H4 (cell line): ENCODE measurements at places on chromosomes 3 and 15.

DNA sequence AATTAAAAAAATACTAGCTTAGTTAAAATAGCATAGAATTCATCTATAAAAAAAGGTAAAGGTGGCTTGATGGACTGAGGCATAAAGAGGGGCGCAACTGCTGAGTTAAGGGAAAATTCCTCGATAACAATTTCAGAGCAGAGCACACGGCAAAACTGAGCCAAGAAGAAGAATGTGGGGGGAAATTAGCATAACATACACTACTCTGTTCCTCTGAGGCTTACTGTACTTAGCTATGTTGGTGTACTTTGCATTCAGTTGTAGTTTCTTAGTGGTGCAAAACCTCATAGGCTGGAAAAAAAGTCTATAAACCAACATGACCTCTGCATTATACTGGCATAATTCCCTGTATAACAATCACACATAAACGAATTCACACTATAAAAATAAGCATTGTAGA, 357.9 kb upstream of the LRRC3B start:
- DNase-seq, result no peak

GRCh38 chr3:114872050-114872449, 275.0 kb downstream of the ZBTB20 start:
- DNase-seq, result peak; percentile 24

- no peak for DNase-seq
These were observed 46.9 kb upstream of the CSPG4 start for GRCh38 chr15:75759416-75760130.

- DNase-seq, result no peak
These were observed 563 bp downstream of the PXYLP1 start for GRCh38 chr3:141231952-141232823.

- peak; percentile 7 for DNase-seq
These were observed 338.3 kb upstream of the ZNF385D start for GRCh38 chr3:22089284-22089683.

- peak; percentile 52 for DNase-seq
These were observed 68.5 kb downstream of the TMCC1 start for GRCh38 chr3:129824926-129825541.

DNA sequence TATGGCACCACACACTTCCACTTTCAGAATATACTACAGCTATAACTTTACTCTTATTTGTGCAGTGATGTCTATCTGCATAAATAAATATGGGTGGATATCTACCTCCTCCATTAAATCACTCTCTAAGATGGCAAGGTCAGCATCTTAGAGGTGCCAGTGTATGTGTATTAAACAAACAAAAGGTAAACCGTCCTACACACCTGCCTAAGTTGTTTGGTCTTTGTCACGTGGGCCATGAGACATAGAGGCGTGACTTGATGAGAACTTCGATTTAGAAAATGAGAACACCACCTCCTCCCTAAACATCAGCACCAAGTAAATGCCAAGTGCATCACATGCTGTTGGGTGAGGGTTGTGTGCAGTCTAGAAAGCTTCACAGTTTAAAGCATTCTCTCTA, 310.6 kb downstream of the GRM7 start:
- no peak for DNase-seq

- DNase-seq, result no peak
These were observed 325.8 kb downstream of the KCNH8 start for GRCh38 chr3:19473971-19474580.

- peak; percentile 99 for DNase-seq
These were observed at the start of gene BCL6 for GRCh38 chr3:187745201-187746058. BCL6 (minus strand) TSS chr3:187745468; CDS start chr3:187733693, 11,775 bp downstream.

DNA sequence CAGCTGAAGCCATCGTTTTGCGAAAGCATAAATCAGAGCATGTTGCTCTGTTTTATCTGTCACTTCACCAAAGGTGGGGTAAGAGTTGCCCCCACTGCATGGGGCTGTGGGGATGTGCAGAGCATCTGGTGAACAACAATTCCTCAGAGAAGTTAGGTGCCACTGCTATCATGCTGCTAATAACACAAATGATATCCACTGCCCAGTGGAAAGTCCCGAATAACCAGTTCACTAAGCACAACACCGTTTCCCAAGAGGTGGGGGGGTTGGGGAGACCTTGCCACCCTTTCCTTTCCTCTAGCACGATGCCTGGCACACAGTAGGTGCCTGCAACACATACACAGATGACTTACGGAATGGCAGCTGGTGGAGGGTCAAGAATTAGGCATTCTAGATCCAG, 38.6 kb downstream of the FAM3D start:
- DNase-seq, result no peak

- DNase-seq, result no peak
These were observed 60.9 kb upstream of the PYGO1 start for GRCh38 chr15:55649058-55649423.

DNA sequence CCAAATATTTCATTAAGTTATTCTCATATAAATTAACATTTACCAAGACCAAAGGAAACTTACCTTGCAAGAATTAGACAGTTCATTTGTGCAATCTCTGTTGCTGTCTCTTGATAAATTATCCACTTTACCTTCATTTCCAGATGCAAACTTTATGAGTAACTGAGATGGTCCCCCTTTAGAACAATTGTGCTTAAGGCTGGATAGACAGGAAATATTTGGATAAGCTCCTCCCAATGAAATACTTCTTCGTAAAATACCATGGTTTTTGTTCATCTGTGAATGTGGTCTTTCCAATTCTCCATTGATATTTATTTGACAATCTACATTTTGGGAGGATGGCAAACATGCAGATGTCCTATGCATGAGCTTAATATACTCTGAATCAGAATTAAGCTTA, 78.2 kb downstream of the NEDD4 start:
- DNase-seq, result no peak

DNA sequence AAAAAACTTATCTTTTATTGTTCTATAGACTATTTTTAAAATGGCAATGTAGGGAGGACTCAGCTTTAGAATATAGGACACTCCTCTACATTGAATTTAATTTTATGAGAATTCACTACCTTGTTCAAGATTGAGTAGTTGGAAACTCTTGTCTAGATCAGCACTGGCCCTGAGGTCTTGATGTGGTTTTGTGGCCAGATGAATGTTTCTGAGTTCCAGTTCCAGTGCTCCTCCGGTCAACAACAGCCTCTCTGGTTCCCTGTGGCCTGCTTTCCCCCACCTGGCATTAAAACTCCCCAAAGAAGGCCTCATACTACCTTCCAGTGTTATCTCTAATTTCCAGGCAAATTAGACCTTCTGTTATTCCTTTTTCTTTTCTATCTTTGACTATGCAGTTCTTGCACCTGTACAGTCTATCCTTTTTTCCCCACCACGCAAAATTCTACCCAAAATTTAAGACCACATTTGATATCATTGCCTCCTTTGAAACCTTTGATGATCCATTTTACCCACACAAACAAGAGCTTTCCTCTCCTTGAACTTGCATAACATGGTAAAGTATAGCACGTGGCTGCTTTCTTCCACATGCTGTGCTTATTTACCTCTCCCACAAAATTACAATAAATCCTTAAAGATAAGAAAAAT, 9.6 kb upstream of the ANP32A start:
- DNase-seq, result no peak

DNA sequence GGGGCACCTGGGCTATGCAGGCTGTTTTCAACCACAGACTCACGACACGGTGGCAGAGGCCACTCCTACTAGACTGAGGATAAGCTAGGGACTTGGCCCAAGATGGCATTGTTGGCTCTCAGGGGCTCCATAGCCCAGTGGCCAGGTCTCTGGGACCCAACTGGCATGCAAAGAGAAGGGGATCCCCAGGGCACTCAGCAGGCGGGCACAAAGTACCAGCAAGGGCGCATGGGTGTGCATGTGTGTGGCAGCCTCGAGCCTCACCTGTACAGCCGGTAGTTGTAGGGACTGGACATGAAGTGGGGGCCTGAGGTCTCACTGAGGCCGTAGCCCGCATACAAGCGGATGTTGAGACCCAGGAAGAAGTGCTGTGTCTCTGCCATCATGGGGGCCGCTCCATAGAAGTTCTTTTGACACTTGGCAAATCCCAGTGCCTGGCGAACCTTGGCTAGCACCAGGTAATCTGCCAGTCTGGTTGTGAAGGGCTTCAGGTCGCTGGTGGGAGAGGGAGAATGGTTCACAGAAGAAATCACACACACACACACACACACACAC, 30.2 kb downstream of the IDH3A start:
- no peak for DNase-seq

DNA sequence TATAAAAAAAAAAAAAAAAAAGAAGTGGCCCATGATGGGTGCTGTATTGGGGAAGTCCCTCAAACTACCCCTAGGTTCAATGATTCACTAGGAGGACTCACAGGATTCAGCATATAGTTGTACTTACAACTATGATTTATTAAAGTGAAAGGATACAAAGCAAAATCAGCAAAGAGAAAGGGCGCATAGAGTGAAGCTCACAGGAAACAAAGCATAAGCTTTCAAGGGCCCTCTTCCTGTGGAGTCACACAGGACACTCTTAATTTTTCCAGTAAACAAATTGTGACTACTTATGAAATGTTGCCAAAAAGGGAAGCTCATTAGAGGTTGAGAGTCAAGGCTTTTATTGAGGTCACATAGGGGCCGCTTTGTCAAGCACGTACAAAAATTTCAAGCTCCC, 153.7 kb upstream of the GAP43 start:
- peak; percentile 10 for DNase-seq

GRCh38 chr3:39941931-39942330, 132.5 kb downstream of the MYRIP start:
- no peak for DNase-seq

GRCh38 chr3:100463002-100463401, 29.4 kb upstream of the TMEM45A start:
- DNase-seq, result peak; percentile 65

DNA sequence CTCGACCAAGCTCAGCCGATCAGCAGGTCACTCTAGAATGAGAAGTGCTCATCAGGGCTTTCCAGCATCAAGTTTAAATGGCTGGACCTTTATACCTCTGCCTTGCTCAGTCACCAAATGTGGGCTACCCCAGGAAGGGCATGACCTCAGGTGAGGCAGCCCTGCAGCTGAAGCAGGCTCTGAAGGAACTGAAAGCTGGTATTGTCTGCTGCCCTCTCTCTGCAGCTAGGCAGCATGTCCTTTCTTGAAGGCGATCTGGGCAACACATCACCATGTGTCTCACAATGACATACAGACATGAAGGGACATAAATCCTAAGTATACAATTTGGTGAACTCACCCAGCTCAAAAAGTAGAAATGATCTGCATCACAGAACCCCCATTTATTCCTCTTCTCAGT, 38.7 kb upstream of the ARID3B start:
- no peak for DNase-seq

- no peak for DNase-seq
These were observed 76.0 kb downstream of the THSD4 start for GRCh38 chr15:71191296-71191695.

DNA sequence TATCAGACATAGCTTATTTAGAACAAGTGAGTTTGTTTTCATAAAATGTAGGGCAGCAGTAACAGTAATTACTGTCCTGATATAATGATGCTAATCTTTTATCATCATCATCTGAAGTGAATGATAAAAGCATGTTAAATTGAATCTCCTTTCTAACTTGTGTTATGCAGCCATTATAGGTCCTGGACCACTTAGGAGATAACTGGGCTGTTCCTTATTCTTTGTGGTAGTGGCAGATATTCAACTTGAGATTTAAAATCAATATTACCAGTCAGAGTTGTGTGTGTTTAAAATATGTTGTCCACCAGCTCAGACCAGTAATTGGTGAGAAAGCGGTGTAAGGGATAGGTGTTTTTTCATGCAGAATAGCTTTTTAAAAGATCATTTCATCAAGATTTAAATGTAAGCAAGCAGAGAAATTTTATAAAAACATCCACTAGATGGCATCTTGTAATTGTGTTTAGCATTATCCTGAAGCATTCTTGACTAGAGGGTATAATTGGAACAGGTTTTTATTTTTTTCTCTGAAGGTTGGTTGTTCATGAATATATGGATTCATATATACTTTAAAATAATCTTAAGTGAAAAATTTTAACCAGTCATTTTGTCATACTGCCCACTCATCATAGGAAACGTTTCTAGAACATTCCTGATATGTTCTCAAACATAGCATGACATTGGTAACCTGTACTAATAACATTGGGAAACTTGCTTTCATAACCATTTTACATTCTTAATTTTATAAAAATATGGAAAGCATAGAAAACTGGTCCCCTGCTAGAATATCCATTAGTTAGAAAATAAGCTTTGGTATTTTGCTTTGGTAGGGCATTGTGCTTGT, 153.9 kb downstream of the BBX start:
- DNase-seq, result peak; percentile 21

- no peak for DNase-seq
These were observed 4.5 kb downstream of the ADGRG7 start for GRCh38 chr3:100613721-100614390.

- no peak for DNase-seq
These were observed 65.0 kb downstream of the TRIM69 start for GRCh38 chr15:44801364-44801763.

- DNase-seq, result no peak
These were observed 19.9 kb downstream of the RBPMS2 start for GRCh38 chr15:64755427-64755940.

DNA sequence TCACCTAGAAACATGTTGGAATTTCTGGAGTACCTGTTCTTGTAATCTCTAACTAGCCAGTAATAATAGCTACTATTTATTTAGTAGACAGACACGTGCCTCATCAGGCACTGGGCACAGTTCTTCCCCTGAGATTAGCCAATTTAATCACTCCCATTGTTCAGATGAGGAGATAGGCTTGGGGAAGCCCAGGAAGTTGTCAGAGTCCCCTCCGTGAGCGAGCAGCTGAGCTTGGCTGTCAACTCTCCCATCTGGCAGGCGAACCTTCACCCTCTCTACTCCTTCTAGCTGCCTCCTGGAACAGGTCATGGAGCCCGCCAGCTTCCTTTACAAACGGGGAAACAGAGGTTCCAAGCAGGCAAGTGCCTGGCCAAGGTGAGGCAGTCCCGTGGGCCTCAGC, 31.1 kb upstream of the FGD5 start:
- DNase-seq, result no peak

GRCh38 chr15:60914360-60914759, 314.7 kb downstream of the RORA start:
- DNase-seq, result no peak

DNA sequence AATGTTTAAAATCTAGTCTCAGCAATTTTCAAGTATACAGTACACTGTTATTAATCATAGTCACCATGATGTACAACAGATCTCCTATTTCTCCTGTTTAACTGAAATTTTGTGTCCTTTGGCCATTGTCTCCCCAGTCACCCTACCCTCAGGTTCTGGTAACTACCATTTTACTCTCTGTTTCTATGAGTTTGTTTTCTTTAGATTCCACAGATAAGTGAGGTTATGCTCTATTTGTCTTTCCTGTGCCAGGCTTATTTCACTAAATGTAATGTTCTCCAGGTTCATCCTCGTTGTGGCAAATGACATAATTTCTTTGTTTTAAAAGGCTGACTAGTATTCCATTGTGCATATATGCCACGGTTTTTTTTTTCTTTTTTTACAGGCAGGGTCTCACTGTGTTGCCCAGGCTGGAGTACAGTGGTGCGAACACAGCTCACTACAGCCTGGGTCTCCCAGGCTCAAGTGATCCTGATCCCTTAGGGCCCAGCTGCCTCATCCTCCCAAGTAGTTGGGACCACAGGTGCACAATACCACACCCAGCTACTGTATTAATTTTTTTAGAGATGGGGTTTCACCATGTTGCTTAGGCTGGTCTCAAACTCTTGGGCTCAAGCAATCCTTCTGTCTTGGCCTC, 50.0 kb downstream of the RAB7A start:
- no peak for DNase-seq

- DNase-seq, result no peak
These were observed 805 bp downstream of the SERPINI1 start for GRCh38 chr3:167736264-167736787.
